ENCODE measurements at places on chromosomes 13 and 19. TPM values are rescaled to one million over a fixed set of nuclear protein-coding genes. Genes with fewer than 3 reads are reported as not detected.

GRCh38 chr13:29160862-29161261 lies 340.7 kb downstream of the MTUS2 start:
- DNase-seq, result no peak

DNA sequence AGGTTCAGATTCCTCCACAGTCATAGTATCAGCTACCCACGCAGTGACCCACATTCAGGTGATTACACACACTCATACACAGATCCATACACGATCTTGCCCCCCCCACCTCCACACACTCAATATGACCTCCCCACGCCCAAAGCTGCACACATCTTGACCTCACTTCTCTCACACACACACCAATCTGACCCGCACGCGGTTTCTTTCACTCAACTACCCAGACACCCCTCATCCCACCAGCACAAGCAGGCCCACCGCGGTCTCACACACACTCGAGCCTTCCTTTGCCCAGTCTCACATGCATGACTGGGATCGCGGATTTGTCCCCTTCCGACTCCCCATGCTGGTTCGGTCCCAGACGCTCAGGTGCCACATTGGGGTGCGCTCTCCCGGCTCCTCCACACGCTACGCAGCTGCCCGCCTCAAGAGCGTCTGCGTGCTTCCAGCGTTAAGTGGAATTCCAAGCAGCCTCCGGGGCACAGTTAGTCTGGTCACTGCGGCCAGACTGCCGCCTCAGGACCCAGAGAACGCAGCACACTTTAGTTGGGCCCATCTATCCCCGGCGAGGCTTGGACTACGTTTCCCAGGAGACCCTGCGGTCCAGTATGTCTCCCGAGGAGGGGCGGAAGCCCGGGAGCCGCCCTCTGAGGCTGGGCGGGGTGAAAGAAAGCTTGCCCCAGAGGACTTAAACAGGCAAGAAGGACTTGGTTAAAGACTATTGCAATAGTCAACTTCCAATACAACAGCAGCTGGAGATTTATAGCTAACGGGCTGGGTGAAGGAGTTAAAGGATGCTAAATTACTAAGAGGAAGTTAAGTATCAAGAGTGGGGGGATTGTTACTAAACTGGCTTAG lies 746 bp upstream of the ZNF345 start:
- peak; percentile 93 for DNase-seq

HAUS5 gene
- total RNA-seq, result 4.0 TPM

PCDH20 gene
- under 0.01 TPM for total RNA-seq

GRCh38 chr19:56993851-56994250 lies 125.9 kb upstream of the USP29 start:
- no peak for DNase-seq

DNA sequence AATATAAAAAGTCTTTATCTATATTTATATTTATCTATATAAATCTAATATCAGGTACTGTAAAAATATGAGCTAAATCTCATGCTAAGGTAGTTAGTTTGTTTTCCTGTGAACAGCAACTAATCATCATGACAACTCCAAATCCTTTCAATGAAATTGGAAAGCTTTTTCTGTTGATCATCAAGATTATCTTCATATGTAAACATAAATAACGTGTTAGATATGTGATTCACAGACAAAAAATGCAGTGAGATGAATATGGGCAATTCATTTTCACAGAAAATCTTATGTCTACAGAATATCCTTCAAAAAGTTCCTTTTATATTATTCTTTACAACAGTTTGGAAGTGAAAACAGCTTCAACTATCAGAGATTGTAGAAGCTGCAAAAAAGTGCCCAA lies 41.7 kb upstream of the EEF1AKMT1 start:
- DNase-seq, result peak; percentile 21

DNA sequence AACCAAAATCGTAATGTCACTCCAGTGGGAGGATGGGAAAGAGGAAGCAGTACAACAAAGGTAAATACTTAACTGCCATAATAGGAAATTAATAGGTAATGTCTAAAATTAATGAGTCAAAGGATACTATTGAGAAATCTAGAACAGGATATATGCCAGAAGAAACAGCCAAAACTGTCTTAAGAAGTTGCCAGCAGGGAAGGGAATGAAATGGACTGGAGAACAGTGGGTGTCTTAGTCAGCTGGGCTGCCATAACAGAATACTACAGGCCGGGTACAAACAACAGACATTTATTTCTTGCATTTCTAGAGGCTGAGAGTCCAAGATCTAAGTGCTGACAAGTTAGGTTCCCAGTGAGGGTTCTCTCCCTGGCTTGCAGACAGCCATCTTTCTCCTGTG lies 40.3 kb upstream of the IPO5 start:
- DNase-seq, result no peak

DNA sequence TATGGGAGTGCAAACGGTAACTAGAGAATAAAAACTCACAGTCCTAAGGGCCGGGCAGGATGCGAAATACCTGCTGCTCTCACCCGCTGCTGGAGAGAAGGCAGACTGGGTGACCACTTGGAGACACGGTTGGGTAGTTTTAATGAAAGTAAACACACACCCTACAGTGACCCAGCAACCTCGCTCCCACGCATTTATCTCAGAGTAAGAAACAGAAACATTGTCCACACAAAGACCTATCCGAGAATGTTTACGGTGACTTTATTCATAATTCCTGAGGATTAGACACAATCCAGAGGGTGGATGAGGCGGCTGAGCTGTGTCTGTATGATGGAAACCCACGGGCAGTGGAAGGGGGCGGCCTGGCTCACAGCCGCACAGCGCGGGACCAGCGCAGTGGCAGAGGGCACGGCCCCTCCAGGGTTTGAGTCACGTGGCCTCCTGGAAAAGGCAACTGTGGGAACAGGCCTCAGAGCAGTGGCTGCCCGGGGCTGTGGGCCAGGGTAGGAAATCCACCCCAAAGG lies 73.5 kb upstream of the C13orf46 start:
- peak; percentile 48 for DNase-seq

- DNase-seq, result no peak
Observed at GRCh38 chr19:29338480-29338879, 125.5 kb upstream of the UQCRFS1 start.

KLK3 gene
- not detected for total RNA-seq

NLRP4 gene
- total RNA-seq, result not detected

DNA sequence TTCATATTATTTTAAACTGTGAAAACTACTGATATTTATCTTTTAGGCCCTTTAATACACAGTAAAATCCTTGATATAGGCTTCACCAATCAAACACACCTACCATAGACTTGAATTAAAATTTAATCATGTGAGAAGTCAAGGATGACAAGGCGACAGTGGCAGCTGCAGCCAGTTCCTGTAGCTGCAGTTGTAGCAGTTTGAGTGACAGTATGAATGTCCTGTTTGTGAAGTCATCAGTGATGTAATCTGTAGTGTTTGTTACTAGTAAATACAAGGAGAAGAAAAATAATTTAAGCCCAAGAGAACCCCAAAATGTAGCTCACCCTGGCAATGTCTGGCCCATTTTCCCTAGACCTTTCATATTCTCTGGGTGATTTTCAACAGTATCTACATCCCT lies 897.0 kb downstream of the SLITRK6 start:
- no peak for DNase-seq

DNA sequence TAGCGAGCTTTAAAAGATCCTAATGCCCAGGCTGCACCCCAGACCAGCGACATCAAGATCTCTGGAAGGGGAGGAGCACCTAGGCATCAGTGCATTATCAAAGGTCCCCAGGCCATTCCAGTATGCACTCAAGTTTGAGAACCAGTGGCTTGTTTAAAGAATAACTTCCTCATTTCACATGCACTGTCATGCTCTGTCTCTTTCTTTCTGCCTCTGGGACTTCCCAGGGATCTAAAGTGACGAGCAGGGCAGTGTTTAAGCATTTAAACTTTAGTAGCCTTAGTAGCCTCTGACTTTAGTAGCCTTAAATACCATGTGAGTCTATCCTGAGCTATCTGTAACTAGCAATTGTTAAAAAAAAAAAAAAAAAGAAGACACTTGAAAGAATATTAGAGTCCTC lies 8.9 kb upstream of the FARP1 start:
- no peak for DNase-seq

ZNF626 gene
- total RNA-seq, result 18.7 TPM

- no peak for DNase-seq
Observed at GRCh38 chr13:26563713-26564112, 6.2 kb downstream of the WASF3 start.

S1PR4 gene
- total RNA-seq, result not detected

FXYD7 gene
- total RNA-seq, result not detected

- DNase-seq, result no peak
Observed at GRCh38 chr19:9995084-9995483, 15.2 kb downstream of the COL5A3 start.

DNA sequence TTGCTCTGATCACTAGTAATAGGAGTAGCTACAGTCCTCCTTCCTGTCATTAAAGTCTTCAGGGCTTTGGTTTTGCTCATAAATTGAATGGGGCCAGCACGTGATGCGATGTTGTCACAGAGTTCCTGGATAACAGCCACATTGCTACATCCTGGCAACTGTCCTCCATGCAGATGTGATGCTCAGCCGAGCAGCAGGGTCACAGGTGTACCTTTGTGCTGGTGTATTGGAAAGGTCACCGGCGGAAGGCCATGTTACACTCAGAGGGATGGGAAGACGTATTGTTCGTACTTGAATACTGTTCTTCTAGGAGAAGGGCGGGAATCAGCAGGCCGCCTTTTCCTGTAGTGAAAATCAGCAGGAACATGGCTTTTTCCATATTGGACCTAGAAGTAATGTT lies 713.8 kb upstream of the GPC6 start:
- DNase-seq, result no peak

- DNase-seq, result peak; percentile 25
Observed at GRCh38 chr19:45076029-45076850, at the start of gene ZNF296. Gene ZNF296, minus strand, starts transcription at chr19:45076478. Its CDS starts 105 bp downstream, at chr19:45076373.

DNA sequence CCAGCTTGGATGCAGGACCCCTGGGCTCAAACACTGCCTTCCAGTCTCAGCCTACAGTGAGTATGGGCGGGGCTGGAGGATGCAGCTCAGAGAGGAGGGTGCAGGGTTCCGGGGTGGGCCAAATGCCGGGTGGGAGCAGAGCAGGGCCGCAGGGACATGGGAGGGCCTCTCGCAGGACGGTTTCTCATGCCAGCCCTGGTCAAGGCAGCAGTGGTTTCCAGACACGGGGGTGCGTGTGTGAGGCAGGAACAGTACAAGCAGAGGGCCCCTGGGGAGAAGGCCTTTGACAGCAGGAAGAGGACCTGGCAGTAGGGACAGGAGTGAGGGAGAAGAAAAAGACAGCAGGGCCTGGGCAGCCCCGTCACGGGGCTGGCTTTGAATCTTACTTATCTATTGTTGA lies 34.1 kb downstream of the CRTC1 start:
- DNase-seq, result no peak

DNA sequence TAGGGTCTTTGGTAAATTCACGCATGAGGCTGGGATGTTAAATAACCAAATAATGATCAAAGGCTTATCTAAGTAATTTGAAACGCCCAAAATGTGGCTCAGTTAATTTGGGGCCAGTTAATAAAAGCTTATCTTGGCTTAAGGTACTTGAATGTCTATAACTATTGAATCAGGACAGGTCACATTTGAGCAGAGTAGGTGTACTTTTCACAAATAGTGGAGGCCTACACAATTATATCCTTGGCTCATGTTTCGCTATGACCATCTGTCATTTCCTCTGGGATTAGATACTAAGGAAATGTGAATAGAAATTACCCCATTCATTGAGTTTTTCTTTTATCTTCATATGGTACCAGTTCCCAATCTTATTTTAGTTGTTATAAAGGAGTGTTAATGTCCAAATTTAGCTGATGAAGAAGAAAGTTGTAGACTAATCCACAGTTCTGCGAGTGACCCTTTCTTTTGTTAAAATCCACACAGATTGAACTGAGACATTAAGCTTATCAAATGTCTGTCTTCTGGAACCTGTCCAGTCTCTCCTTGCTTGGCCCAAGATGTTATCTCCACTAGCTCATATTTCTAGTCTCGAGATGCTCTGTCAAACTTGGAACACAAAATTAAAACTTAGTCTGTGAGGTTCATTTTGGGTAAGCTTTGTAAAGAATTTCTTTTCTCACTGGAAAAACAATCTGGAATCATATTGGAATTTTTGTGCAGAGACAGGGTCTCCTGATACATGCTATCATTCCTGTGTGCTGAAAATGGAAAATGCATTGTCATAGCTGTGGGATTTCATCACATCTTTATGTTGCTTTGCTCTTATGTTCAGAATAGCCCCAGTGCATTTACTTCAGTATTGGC lies 31.0 kb downstream of the SLAIN1 start:
- DNase-seq, result peak; percentile 1

PROZ gene
- total RNA-seq, result not detected

PTGIR gene
- total RNA-seq, result 16.5 TPM

DNA sequence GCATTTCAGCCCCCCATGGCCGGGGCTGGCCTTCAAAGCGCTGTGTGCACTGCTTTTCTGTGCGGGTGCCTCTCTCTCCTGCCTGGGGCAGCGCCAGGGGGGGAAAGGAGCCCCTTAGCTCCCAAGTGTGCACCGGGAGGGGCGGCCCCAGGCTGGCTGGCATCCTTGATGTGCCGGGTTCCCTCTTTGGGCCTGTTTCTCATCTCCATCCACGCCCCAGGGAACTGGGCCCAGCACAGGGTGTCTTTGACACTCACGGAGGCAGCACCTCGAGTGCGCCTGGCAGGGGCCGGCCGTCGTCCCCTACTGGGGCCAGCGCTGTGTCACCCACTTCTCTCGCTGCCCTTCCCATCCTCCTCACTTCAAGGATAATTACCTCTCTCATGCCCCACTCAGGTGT lies 324.3 kb downstream of the TEX29 start:
- DNase-seq, result no peak

DNA sequence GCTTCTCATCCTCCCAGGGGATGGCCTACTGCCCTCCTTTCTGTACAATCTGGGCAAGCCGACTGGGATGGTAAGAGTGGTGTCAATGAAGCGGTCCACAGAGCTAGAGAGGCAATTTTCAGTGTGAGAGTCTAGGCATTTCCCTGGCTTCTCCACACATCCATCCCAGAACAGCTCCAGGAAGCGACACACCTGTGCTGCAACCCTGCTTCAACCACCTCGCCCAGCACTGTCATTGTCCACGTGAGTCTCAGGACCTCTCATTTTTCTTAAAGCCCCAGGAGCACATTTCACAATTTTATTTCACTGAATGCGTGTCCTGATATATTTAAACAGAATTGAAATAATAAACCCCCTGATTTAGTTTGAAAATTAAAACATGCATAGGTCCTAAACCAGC lies 15.5 kb upstream of the UBL3 start:
- no peak for DNase-seq

DNA sequence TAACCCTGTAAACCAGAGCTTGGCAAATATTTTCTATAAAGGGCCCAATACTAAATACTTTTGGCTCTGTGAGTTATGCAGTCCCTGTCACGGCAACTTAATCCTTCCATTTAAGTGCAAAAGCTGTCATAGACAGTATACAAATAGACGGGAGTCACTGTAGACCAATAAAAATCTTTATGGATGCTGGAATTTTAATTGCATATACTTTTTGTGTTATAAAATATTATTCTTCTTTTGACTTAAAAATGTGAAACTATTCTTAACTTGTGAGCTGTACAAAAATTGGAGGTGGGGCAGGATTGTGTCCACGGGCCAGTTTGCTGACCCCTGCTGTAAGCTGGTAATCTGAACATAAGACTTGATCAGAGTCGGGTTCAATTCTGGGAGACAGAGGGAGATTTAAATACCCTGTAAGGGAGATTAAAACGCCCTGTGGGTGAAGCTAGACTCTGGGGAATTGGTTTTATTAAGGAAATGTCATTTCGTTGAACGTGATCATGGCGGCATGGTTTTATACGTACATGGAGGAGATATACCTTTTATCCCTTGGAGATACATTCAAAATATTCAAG lies 21.7 kb downstream of the TNFSF14 start:
- DNase-seq, result no peak

DACH1 gene
- total RNA-seq, result 0.26 TPM

ZNF98 gene
- total RNA-seq, result not detected

Data from fibroblast of lung (primary cell).